Stimulated activated CD8-positive, alpha-beta memory T cell treated with anti-CD3 and anti-CD28 coated beads, Interleukin-7, amount 100 ng/mL, for 1 hour (primary cell): ENCODE measurements at places on chromosomes 7 and 10.

DNA sequence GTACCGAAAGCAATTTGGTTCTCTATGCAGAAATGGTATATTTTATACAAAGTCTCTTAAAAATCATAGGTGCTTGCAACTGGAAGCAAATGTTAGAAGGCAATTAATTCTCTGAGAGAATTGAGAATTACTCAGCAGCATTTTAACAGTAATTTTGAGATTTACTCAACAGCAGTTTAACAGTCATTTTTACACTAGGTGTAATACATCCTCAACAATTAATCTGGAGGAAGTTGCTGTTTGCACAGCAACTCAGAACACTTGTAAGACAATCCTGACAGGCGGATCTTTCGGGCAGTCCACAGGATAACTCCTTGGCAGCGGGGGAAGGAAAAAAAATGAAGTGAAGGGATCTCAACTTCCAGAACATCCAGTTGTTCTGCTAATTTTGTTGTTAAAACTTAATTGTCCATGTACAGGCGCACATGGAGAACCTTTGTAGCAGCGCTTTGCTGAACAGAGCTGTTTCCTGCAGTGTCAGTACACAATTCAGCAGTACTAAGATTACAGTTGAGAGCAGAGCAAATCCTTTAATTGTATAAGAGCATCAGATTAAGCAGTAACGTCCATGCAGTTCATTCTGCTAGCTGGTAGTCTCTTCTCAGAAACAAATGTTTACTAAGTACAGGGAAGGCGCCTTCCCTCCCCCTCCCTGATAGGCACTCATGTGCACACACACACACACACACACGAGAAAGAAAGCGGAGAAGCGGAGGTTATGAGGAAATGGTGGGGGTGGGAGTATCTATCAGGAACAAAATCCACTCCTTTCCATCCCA is 43.8 kb downstream of the ENO4 start:
- no peak for DNase-seq

GRCh38 chr7:24911213-24911603 is 68.8 kb downstream of the OSBPL3 start:
- DNase-seq: no peak

DNA sequence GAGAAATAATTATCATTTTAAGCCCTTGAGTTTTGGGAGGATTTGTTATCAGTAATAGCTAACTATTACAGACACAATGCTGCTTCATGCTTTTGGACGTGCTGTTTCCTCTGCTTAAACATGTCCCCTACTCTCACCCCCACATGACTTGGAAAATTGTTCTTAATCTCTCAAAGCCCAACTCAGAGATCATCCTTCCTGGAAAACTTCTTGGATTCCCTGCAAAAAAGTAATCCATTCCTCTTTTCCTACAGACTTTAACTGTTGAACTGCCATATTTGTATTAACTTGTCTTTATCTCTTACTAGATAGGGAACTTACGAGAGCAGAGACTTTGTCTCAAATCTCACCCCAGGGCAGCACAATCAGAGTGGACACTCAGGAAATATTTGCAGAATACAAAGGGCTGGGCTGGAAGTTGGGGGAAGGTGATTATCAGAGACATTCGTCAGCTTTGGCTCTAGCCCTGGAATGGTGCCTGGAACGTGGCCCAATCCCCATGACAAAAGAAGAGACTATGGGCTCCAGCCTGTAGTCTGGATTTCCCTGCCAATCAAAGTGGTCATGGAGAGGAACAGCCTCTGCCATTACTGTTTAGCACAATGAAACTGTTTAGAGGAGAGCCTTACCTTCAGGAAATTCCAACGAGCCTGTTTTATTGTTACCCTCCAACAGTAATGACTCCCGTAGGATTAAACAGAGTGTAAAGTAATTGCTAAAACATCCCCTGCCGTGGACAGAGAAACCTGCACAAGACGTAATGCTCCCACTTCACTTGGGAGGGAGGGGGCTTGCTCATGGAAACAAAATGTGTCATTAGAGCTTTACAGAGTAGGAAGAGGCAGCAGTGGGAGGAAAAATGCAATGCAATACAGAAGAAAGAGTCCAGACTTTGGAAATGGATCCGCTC is 140.4 kb upstream of the AUTS2 start:
- DNase-seq: no peak

- DNase-seq: no peak
These were observed 39.4 kb downstream of the ADRB1 start for GRCh38 chr10:114083040-114083439.

DNA sequence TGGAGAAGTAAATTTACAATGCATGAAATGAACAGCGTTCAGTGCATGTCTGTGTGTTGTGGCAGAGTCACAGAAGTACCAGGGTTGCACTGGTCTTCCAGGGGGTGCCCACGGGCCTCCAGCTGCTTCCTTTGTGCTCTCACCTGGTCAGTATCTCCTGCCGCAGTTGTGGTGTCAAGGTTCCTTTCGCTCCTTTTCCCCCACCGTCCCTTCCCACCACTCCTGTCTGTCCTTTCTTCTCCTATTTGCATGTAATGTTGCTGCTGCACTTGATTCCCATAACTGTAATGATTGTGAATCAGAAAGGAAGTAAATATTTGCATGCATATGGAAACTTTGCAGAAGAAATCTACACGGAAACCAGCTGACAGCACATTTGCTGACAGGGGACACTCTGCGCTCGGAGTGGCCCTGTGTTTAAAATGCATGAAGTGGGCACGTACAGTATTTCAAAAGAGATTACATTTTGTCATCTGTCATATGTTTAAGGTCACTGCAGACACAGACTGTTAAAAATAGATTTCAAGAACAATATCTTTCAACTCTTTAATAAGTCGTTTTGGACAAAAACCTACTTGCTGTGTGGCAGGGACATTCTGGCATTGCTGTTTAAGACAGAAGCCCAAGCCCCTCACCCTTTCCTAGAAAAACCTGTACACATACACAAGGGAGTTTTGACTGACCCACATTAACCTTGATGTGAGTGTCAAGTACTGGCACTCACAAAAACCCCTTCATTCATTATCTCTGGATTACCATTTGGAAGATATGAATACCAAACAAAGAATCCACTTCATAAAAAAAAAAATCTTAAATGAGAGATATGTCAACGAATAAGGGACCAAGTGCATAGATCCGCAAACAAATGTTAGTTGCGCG is 336.7 kb upstream of the KLF6 start:
- DNase-seq: no peak
